ENCODE measurements at places on chromosomes 6 and 20.

DNA sequence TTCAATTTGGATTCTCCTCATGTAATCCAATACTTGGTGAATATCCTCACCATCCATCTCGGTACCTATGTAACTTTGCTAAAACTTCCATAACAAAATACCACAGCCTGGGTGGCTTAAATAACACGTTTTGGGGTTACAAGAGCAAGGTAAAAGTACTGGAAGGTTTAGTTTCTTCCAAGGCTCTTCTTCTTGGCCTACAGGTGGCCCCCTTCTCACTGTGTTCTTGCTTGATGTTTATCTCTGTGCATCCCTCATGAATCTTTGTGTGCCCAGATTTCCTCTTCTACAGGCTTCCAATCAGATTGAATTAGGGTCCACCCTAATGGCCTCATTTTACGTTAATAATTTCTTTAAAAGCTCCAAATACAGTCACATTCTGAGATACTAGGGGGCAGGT lies 163.3 kb upstream of the HCRTR2 start:
- no peak for DNase-seq

DNA sequence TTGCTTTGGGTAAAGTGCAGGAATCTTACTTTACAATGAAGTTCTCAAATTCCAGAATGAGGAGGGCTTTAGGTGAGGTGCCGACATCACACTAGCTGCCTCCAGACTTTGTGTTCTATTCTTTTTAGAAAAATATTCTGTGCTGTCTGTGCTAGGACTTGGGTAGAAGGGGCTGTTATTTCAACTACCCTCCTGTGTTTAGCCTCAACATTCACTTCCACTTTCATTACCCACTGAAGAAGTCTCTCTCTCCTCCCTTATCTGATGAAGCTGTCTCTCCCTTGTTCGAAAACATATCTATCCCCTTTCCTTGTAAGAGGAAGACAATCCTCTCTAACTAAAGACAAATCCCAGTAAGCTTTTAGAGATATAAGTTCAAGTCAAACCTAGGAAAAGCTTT lies 25.0 kb upstream of the BRPF3 start:
- DNase-seq: no peak

DNA sequence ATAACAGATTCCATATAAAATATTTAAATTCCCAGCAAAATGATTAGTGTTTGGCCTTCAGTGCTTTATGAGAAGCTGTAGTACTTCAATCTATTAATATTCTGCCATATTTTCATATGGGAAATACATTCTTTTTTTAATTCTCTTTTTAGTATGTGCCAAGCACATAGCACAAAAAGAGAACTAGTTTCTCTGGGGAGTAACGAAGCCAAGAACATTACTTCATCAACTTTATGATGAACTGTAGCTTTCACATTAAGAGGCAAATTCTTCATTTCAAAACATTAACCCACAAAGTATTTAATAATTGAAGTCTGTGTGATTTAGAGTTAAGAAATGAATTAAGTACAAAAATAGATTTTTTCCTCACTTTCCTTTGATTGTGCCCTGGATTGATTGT lies 281.0 kb upstream of the EYS start:
- no peak for DNase-seq

DNA sequence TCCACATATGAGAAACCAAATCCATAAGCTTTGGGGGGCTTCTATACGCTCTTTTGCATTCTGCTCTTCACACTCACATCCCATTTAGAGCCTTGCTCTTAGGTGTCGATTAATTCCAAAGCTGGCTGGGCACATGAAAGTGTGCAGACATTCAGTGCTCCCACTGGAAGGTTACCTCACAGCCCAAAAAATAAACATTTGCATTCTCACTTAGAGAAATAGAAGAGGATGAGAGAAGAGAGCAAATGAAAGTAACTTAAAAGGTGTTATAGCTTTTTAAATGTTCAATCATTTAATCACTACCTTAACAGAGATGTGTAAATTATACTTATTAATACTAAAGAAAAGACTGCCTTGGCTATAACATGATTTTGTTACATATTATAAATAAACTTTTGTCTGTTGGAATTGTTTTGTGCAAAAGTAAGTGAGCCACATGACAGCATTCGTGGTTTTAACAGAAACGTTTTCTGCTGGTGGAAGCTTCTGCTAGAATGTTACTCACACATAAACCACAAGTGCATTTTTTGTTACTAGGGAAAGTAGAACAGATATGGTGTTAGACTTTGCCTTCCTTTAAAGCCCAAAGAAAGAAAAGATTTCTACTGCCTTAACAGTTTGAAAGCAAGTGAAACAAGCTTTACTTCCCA lies 116.7 kb downstream of the SIM1 start:
- DNase-seq: peak; percentile 79

DNA sequence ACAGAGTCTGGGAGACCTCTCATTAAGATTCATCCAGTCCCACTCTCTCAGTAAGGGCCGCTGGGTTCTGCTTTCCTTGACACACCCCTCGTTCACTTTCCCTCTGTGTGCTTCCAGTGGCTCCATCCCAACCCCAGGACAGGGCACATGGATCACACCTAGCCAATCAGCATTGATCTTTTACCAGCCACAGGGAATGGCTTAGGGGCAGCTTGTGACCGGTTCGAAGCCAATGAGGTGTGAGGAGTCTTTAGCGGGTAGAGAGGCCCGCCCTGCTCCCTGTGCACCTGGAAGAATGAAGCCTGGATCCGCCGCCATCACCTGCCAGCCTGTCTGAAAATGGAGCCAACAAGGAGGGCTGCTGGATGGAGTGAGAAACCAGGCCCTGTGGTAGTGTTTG lies 35.2 kb upstream of the OVOL2 start:
- DNase-seq: no peak

GRCh38 chr6:47788498-47788884 lies 6.7 kb downstream of the OPN5 start:
- DNase-seq: no peak

- DNase-seq: no peak
Observed at GRCh38 chr6:9521152-9521530, 893.7 kb downstream of the TFAP2A start.

DNA sequence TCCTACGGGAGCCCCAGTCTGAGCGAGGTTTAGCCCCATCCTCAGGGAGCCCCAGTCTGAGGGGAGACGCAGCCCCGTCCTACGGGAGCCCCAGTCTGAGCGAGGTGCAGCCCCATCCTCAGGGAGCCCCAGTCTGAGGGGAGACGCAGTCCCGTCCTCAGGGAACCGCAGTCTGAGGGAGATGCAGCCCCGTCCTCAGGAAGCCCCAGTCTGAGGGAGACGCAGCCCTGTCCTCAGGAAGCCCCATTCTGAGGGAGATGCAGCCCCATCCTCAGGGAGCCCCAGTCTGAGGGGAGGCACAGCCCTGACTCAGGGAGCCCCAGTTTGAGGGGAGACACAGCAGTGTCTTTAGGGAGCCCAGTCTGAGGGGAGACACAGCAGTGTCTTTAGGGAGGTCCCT lies 27.9 kb downstream of the VEGFA start:
- no peak for DNase-seq

DNA sequence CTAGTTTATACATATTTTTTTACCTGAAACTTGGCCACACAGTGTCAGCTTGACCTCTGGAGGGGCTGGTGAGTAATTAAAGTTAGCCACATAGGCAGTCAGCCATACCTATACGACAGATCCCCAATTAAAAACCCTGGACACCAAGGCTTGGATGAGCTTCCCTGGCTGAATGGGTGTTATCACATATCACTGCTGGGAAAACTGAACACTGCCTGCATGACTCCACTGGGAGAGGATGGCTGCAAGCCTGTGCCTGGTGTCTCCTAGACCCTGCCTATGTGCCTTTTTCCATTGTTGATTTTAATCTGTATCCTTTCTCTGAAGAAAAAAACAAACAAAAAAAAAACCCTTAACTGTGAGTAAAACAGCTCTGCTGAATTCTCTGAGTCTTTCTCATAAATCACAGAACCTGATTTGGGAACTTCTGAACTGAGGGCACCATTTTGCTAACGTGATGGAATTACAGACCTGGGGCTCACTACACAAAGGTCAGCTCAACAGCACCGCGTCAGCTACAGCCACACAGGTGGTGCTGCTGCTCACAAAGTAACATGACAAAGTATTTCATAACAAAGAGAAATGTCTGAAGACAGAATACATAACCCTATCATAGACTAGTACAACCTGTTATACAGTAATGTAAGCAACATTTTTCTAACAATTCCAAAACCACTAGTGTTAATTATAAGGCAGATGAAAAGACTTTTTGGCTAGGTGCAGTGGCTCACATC lies 97.0 kb downstream of the SLC23A2 start:
- DNase-seq: no peak

GRCh38 chr20:62741701-62742491 lies 33.3 kb downstream of the NTSR1 start:
- no peak for DNase-seq

DNA sequence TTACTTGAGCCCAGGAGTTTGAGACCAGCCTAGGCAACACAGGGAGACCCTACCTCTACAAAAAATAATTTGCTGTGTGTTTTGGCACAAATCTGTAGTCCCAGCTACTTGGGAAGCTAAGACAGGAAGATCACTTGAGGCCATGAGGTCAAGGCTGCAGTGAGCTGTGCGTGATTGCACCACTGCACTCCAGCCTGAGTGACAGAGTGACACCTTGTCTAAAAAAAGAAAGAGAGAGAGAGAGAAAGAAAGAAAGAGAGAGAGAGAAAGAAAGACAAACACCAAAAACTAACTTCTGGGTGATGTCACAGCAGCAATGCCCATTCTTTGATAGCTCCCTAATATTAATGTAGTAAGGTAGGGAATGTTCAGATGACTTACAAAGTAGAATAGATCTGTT lies 20.4 kb downstream of the USP49 start:
- no peak for DNase-seq

DNA sequence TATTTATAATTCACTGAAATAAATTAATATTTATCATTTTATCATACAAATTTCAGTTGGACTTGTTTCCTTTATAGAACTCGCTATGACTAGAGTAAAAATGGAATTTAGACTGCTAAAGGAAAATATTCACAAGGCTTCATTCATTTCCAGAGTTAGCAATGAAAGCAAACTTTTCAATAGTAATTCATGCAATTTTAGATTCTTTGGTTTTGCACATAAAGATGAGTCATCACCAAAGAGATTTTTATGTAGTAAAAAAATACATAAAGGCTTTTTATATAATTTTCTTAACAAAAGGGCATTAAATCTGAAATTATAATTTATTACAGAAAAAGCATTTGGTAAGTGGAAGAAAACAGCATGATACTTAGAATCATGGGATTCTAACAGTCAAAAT lies 37.2 kb upstream of the STXBP5 start:
- DNase-seq: peak; percentile 43

- DNase-seq: no peak
Observed at GRCh38 chr6:157585274-157586087, 204.5 kb downstream of the ZDHHC14 start.

GRCh38 chr6:43790031-43790430 lies 20.0 kb downstream of the VEGFA start:
- DNase-seq: peak; percentile 83

- no peak for DNase-seq
Observed at GRCh38 chr6:73929405-73929804, 233.4 kb downstream of the CD109 start.

DNA sequence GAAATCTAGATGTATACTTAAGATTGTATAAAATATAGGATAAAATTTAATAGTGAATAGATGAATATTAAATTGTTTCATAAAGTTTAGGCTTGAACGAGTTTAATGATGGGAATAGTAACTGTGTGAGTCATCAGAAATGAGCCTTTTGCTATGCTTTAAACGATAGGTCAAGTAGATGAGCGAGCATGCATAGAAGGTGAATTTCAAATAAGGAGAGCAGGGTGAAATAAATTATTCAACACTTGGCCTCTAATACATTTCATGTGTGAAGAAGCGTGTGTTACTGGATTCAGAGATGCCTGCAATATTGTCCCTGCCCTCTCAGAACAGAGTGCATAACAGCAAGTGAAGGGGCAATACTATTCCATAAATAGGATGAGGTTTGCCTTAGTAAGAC lies 74.4 kb upstream of the EYA4 start:
- DNase-seq: no peak

DNA sequence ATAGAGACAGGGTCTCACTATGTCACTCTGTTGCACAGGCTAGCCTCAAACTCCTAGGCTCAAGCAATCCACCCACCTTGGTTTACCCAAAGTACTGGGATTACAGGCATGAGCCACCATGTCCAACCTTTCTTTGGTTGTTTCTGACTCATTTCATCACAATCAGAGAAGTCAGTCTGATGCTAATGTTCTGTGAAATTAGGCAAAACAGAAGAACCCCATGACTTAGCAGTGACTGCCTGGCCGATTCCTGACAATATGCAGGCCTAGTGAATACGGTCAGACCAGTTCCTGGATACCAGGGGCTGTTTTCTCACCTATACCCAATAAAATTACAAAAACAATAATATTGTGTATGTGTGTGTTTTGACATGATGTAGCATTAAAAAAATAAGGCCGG lies 58.8 kb upstream of the BTN3A2 start:
- DNase-seq: no peak

DNA sequence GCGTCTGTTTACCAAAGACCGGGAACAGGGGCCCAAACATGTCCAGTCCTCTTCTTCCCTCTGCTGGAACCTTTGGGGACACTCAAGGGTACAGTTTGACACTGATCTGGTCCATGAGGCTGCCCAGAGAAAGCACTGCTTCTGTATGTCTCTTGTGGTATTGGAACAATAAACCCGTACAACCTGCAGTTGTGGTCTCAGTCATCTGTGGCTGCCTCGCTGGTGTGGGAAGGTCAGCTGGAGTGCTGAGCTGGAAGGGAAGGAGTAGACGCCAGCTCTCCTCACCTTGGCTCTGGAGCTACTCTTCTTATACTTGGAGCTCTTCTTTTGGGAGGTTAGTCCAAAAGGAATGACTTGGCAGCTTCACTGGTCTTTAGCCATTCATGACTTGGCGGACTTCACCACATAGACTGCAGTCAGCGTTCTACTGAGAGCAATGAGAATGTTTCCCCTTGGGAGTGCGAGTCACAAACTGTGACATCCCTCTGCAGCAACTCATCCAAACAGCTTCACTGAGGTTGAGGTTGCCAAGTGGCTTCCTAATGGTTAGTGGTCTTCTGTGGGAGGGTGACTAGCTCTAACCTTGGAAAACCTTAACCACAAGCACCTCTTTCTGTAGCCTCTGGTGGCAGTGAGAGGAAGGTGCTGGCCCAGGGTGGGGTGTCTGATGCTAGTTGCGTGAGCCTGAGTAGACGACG lies 81.2 kb downstream of the ASXL1 start:
- peak; percentile 92 for DNase-seq

Measured in fibroblast of skin of scalp (primary cell).